Stimulated activated CD8-positive, alpha-beta memory T cell treated with anti-CD3 and anti-CD28 coated beads, Interleukin-12 subunit alpha, Interleukin-12 subunit beta, amount 100 ng/mL, for 4 hours (primary cell): ENCODE measurements at places on chromosomes 1 and 21.

DNA sequence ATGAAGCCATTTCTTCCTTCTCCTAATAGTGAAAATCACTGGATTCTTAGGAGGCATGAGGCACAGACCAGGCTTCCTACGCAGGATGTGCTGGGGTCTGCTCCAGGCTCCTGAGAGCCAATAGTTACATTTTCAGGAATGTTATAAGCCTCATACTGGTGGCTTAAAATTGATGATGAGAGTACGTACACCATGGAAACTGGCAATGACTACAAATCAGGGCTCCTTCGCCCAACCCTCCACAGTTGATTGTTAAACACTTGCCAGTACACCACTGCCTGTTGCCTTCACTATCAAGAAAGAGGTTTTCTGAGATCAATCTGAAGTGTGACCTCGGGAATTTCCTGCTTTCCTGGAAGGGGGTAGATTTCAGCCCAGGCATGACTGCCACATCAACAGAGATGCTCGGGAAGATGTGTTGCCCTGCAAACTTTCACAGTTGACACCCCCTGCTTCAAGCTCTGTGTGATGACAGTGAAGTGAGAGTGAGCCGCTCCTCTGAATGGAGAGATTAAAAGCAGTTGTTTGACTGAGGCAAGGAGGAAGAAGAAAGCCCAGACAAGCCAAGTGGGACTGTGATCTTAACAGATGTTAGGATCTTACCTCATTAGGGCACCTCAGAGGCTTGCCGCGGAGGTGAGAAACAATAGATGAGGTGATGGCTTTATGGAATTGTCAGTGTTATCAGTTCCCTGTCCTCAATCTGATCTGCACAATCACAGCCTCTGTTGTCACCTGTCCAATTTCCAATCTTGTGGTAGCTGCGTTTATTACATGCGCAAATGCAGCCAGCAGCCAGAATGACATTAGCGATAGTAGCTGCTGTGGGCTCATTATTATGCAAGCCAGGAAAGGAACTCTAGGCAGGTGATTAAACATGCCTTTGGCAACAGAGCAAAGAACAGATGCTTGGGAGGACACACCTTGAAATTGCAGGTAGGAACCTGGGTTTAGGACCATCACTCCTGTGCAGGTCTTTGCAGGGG, 277.3 kb downstream of the KAZN start:
- DNase-seq, result no peak

DNA sequence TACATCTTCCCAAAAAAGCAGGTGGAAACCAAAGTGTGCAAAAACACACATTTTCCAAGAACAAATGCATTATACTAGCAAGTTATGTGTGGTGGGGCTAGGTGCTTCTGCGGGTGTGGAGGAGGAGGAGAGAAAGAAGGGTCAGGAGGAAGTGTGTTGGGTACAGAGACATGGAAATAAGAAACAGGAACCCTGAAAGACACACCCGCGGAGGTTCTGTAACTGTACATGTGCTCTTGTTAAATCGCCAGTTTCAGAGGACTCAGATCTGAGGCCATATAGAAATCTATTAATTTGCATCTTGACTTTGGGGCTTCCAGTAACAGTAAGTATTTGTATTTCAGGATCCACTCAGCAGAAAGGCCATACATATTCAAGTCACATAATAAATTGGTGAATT, 30.9 kb downstream of the ERG start:
- DNase-seq, result no peak

DNA sequence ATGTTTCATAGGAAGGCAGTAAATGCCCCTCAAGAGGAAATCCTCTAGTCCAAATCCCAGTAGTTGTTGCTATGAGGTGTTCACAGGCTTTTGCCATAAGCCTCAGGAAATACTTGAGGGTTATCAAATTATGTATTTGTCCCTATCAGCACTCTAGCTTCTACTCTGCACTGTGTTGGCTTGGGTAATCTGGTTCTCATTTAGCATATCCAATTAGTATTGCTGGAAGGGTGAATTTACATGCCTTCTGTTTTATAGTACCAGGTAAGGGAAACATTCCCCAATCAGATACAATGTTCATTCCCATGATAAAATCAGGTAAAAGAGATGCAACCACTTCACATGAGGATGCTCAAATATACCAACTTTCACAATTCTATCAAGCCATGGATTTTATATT, 211.2 kb downstream of the S1PR1 start:
- DNase-seq, result no peak

GRCh38 chr1:110112656-110113055, 413 bp downstream of the UBL4B start:
- no peak for DNase-seq

GRCh38 chr1:61080413-61081143, 1.8 kb upstream of the NFIA start:
- no peak for DNase-seq

DNA sequence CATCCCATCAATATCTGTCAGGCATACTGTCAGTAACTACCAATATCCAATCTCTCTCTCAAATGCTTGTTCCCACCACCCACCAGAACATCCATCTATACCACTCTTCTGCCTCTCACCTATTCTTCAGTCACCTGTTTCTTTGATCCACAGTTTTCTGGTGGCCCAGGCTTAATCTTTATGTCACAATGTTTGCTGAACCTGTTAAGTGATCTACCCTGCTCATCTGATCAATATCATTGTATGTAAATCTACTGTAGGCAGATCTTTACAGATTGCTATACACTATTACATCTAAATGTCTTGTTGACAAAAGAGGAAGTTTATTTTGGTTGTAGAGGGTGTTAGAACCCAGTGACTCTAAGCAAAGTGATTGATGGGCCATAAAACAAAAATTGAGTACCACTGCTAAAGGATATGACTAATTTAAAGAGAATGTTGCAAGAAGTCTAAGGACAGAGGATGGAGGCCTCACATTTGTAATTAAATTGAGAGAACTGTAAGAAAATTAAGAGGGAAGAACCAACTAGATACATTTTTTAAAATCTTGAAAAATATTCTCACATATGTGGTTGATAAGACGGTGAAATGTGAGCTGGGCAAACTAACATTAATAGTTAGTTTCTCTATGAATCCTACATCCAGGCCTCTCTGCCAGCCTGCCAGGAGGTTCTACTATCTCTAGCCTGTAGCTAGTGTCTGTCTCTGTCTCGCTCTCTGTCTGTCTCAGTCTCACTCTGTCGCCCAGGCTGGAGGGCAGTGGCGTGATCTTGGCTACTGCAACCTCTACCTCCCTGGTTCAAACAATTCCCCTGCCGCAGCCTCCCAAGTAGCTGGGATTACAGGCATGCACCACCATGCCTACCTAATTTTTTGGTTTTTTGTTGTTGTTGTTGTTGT, 34.1 kb downstream of the EGLN1 start:
- no peak for DNase-seq

DNA sequence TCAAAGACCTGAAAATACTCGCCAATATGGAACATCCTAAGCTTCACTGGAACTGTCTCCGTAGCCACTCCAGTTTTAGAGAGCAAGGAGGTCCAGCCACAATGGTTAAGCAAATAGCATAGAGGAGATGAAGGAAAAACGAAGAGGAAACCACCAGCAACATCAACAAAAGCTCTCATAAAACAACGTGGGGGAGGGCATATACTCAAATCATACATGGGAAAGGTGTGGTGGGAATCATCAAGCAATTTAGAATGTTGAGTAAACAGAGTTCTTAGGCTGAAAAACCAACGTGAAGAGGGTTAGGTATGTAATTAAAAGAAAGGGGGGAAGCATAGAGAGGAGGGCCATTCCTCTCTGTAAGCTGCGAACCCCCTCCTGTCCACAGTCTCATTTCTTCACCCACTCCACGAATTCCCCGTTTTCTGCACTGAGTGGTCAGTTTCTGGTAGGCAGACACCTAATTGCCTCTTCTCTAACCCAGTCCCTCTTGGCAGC, 1.0 kb downstream of the TMEM59 start:
- DNase-seq, result no peak

DNA sequence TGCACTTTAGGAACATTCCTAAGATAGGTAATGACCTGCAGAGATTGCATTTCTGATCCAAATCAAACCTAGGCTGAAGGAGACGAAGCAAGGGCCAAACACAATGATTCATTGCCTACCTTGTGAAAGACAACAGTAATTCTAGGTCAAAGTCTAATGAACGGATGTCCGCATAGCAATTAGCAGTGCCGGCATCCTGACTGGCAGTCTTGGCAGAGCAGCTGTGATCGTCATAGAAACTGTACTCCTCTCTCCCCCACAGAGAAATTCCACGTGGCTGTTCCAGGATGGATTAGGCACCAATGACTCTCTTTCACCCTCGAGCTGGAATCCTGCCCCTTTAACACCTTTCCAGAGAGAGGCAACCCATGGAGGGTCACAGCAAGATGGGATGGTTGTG, 28.9 kb upstream of the VAV3 start:
- DNase-seq, result no peak

GRCh38 chr1:61807606-61808140, 65.4 kb downstream of the PATJ start:
- DNase-seq, result no peak

DNA sequence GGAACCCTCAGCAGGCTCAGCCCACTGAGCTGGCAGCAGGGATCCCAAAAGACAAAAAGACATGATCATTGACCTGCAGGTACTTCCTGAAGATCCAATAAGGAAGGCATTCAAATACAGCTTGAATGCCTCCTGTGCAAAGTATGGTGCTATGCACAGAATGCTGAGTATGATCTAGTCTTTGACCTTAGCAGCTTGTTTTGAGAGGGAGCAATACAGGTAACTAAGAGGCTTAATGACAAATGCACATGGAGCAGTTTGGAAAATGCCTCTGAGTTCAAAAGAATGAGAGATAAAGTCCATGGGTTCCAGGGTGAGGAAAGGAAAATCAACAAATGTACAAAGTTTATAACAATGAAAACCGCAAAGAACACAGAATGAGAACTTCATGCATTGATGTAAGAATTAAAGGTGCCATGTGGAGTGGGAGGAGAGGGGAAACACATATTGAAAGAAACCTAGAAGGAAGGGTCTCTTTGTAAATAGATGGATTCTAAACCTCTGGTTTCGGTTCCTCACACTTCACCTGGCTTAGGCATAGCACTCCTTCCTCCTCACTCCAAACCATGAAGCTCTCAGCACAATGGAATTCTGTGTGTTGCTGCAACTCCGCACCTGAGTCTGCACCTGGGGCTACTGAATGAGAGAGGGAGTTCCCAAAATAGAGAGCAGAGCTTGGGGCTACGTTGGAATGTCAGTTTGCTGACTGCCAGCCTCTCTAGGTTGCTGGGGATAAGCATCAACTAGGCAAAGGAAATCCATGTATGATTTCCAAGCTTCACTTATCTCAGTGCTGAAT, 77.6 kb downstream of the PLXNA2 start:
- DNase-seq, result no peak

DNA sequence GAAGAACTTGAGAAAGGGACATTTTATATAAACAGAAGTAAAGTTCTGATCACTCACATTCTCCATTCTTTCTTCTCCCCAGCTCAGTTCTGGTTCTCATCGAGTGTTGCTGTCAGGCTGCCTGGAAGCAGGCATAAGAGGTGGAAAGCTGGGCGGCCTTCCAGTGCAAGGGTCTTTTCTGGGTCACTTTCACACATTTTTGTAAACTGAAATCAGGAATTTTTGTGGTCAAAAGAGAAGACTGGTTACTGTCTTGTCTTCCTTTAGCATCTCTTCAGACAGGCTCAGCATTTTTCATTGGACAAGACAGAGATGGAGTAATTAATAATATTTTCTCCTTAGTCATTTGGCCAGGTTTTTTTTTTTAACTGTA, 93.7 kb downstream of the CTH start:
- no peak for DNase-seq

DNA sequence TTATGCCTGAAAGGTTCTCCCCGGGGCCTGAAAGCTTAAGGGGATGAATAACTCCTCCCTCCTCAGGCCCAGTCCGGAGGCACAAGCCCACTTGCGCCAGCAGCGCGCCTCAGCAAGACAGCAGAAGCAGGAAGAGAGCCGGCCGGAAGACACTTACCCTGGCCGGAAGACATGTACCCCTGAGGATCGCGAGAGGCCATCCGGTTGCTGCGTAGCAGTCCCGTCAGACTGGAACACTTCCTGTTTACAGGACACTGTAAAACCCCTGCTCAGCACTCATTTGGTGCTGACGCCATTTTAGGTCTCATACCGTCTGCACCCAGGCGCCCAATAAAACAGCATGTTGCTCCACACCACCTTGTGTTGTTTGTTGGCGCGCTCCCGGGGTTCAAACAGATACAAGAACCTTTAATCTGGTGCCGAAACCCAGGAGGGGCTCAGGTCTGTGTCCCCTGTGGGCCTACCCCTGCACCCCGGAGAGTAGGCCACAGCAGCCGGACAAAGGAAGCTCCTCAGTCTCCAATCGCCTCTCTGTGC, 30.3 kb downstream of the VN1R5 start:
- no peak for DNase-seq

DNA sequence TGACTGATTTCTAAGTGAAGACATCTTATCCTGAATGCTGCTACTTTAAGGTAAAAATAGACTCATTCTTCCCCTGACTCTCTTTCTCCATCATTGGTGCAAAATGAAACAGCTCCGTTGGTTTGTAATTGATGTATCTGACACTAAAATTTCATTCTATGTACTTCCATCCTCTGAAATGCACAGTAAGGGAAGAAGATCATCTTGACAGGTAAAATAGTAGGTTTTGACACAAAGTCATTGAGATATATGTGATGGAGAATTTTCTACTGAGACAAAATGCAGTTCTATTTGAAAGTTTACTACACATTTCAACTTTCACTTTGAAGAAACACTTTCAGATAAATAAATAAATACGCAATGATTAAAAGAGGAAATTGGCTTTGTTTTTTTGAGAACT, 348.9 kb downstream of the SMYD3 start:
- DNase-seq, result no peak

DNA sequence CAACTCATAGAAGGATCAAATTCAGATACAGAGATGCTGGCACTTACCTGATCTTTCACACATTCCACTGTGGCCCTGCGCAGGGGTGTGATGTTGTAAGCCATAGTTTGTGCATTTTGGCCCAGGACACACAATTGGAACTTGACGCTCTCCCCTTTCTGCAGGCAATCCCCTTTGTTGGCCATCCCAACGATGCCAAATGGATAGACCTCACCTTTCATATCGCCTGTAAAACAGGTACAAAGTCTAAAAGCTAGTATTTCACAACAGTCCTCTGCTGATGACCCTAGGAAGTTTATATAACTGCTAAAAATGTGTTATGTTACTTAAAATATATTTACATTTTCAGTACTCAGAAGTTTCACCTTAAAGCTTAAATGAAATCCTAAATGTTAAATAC, 3.9 kb upstream of the NRAS start:
- no peak for DNase-seq

DNA sequence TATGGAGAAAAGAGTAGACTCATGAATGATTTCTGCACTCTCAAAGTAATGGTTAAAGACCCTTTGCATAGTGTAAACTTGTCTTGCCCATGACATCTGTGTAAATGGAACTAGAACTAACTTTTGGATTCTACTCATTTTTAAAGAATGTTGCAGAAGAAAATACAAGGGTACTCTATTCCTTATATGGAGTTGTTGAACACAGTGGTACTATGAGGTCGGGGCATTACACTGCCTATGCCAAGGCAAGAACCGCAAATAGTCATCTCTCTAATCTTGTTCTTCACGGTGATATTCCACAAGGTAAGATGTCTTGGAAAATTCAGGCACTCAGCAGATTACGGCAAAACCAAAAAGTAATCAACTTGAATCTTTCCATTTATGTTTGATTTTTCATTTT, 19.8 kb downstream of the CCT8 start:
- DNase-seq, result no peak
